Activated CD8-positive, alpha-beta T cell treated with anti-CD3 and anti-CD28 coated beads, Interleukin-2, amount 10 ng/mL, durations not matched to agents 7 days and 5 days (primary cell): ENCODE measurements at places on chromosomes 13 and 19. TPM values are rescaled to one million over a fixed set of nuclear protein-coding genes. Genes with fewer than 3 reads are reported as not detected.

Gene CEACAM8
- not detected for total RNA-seq

Gene ZNF626
- total RNA-seq: 7.0 TPM

GRCh38 chr19:51282335-51282734 is 29.1 kb upstream of the IGLON5 start:
- H3K27ac ChIP-seq: no peak overlapping the region
- no peak overlapping the region for H3K4me3 ChIP-seq
- H3K36me3 ChIP-seq: no peaks in the 10 kb centered on the region

Gene OR7C1
- total RNA-seq: not detected

DNA sequence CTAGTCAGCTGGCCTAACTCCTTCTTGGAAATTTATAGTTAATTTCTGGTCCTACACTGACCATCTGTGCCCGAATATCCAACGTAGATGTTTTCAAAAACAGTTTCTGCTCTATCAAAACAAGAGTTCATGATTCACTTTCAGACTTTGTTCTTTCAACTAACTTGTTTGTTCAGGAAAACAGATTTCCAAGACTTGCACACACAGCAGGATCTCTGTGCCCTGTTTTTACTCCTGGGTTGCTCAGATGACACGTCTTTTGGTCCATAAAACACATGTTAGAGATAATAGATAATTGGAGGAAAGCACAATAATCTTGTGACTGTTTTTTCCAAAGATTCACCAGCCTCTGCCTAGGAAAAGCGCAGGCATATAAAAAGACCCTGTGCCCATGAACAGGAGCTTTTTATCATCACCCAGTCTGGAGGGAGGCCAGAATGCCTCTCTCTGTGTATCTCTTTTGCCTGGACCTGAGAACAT is 218.0 kb downstream of the IRS2 start:
- H3K36me3 ChIP-seq: peaks cover 6% of the 10 kb centered on the region
- H3K4me1 ChIP-seq: peaks cover 19% of the 10 kb centered on the region

Gene FFAR3
- total RNA-seq: not detected

Gene C5AR1
- 1.8 TPM for total RNA-seq

DNA sequence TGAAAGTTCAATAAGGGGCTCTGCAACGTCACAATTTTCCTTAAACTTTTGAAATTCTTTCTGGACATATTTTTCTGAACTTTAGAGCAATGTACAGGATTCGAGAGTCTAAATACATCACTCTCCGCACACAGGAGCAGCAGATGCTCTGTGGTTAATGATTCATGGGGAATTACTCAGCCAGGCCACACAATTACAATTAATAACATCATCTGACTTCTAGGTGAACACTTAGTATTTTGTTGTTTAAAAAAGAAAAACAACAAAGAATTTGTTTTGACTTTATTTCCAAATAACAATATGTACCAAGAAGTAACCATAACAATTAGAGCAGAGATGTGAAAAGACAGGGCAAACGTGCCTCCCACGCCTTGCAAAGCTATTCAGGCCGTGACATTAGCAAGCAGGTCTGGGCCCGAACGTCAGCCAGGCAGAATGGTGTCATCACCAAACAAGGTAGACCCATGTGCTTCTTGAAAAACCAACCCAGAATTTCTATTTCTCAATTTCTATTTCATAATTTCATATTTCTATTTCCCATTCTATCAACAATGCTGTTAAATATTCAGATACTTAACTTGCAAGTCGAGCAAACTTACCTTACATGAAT is 236.3 kb downstream of the COL4A1 start:
- no peak overlapping the region for H3K27ac ChIP-seq
- no peak overlapping the region for H3K4me3 ChIP-seq
- H3K27me3 ChIP-seq: no peaks in the 10 kb centered on the region
- H3K4me1 ChIP-seq: no peaks in the 10 kb centered on the region
- H3K36me3 ChIP-seq: no peaks in the 10 kb centered on the region
- no peak for DNase-seq

Gene ZNF534
- not detected for total RNA-seq

DNA sequence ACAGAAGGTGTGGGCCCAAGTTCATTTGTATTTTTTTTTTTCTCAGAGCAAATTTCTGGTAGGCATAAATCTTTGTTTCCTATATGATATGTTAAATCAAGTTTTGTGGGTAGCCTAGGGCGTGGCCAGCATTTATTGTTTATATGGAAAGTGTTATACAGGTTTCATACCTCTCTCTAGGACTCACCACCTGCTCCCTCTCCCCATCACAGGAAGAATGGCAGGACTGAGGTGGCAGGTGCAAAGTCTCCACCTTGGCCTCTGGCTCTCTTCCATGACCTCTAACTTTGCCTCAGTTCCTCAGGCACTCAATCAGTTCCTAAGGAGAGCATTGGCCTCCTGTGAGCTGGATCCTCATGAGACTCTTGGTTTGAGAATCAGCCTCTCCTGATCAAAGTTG is 172.3 kb upstream of the TSC22D1 start:
- H3K27me3 ChIP-seq: peaks cover 2% of the 10 kb centered on the region
- H3K36me3 ChIP-seq: no peaks in the 10 kb centered on the region
- no peak overlapping the region for H3K4me3 ChIP-seq
- no peak overlapping the region for H3K27ac ChIP-seq

Gene RGCC
- total RNA-seq: 23.8 TPM

GRCh38 chr19:43767316-43767715 is 12.6 kb upstream of the SMG9 start:
- H3K4me1 ChIP-seq: peaks cover 57% of the 10 kb centered on the region
- H3K27me3 ChIP-seq: no peaks in the 10 kb centered on the region
- no peak overlapping the region for H3K4me3 ChIP-seq

DNA sequence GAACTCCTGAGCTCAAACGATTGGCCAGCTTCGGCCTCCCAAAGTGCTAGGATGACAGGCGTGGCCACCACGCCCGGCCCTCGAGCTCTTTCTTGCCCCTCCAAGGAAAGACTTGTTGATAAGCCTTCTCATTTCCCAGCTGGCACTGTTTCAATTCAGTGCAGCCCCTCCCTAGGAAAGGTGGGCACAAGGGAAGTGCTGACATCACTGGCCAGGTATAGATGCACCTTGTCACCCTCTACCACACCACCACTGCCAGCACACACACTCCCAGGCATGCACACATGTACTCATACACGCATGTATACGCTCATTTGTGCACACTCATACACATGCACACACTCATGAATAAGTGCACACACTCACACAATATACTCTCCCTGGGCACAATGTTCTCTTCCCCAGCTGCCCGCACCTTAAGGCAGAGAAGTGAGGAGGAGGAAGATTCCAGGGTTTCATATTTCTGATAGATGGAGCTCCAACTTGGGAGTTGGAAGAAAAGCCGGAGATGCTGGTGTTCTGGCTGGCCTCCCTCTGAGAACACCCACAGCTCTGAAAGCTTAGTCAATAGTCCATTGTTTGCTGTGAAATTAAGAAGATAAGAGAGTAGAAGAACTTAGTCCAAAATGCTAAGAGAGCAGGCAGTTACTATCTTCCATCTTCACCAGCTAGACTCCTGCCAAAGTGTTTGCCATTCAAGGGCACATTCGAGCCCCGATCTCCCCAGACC is 196.7 kb downstream of the FOXO1 start:
- H3K27me3 ChIP-seq: no peaks in the 10 kb centered on the region
- H3K36me3 ChIP-seq: peaks cover 5% of the 10 kb centered on the region
- DNase-seq: no peak
- H3K4me1 ChIP-seq: peaks cover 18% of the 10 kb centered on the region
- H3K4me3 ChIP-seq: no peak overlapping the region

DNA sequence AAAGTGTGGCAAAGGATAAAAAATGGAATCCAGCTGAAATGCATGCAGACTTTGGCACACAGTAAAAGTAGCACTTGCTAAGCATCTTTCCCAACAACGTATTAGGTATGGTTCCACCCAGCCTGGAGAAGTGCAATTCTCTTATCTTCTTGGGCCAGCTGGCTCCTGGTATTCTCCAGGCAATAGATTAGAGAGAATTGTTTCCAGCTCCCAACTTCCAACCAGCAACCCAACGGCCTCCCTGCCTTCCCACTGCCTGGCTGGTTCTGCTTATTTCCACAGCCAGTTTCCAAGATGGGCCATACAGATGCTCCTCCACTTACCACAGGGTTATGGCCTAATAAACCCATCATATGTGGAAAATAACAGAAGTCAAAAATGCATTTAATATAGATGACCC is 133.4 kb downstream of the OXGR1 start:
- no peaks in the 10 kb centered on the region for H3K4me1 ChIP-seq
- no peaks in the 10 kb centered on the region for H3K36me3 ChIP-seq
- H3K4me3 ChIP-seq: no peak overlapping the region
- H3K27ac ChIP-seq: no peak overlapping the region

Gene TNFSF11
- 0.32 TPM for total RNA-seq

- peak; percentile 17 for DNase-seq
- H3K36me3 ChIP-seq: peaks cover 96% of the 10 kb centered on the region
- peaks cover 30% of the 10 kb centered on the region for H3K4me1 ChIP-seq
- H3K4me3 ChIP-seq: no peak overlapping the region
Measured at GRCh38 chr19:34957830-34958751, 5.9 kb downstream of the ZNF792 start.

- DNase-seq: peak; percentile 22
- no peak overlapping the region for H3K27ac ChIP-seq
- peaks cover 8% of the 10 kb centered on the region for H3K27me3 ChIP-seq
Measured at GRCh38 chr19:33683881-33684537, 62.3 kb downstream of the CHST8 start.

- peaks cover 1% of the 10 kb centered on the region for H3K36me3 ChIP-seq
- H3K4me1 ChIP-seq: peaks cover 21% of the 10 kb centered on the region
- H3K27me3 ChIP-seq: no peaks in the 10 kb centered on the region
- DNase-seq: no peak
- H3K4me3 ChIP-seq: no peak overlapping the region
- no peak overlapping the region for H3K27ac ChIP-seq
Measured at GRCh38 chr19:4295972-4296771, 6.0 kb downstream of the TMIGD2 start.

GRCh38 chr19:16330368-16330801 is 5.8 kb downstream of the KLF2 start:
- peak overlapping the region; percentile 82 for H3K27ac ChIP-seq
- peak; percentile 94 for DNase-seq
- peaks cover 25% of the 10 kb centered on the region for H3K27me3 ChIP-seq
- peaks cover 45% of the 10 kb centered on the region for H3K36me3 ChIP-seq
- H3K4me3 ChIP-seq: peak overlapping the region; percentile 91
- H3K4me1 ChIP-seq: peaks cover 64% of the 10 kb centered on the region

DNA sequence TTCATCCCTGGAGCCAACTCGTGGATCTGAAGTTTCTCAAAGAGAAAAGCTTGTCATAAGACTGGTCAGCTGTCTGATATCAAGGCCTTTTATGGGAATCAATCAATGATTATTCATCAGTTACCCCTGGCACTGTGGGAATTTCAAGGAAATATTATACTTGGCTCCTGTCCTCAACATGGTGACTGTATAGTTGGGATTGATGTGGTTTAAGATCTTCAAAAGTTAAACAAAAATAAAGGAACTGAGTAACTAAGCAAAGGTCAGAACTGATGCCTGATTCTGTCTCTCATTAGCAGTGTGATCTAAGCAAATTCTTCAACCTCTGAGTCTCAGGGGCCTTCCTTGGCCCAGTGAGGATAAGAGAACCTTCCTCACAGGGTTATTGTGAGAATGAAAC is 22.2 kb upstream of the SERPINE3 start:
- H3K36me3 ChIP-seq: no peaks in the 10 kb centered on the region
- H3K27me3 ChIP-seq: peaks cover under 1% of the 10 kb centered on the region
- no peak overlapping the region for H3K27ac ChIP-seq
- H3K4me1 ChIP-seq: no peaks in the 10 kb centered on the region
- DNase-seq: no peak

Gene FCAR
- not detected for total RNA-seq

Gene KASH5
- total RNA-seq: not detected

DNA sequence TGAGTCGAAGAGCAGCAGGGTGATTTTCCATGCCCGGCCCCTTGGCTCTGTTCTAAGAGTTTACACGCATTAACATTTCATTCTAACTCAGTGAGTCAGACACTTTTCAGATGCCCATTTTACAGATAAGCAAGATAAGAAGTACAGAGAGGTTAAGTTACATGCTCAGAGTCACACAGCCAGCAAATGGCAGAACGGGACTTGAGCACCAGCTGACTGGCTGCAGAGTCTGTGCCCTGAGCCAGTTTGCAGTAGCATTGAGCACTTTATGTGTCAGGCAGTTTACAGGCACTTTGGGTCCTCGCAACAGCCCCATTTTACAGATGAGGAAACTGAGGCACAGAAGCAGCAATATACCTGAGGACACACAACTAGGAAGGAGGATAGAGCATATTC is 19.0 kb downstream of the CCDC8 start:
- peaks cover under 1% of the 10 kb centered on the region for H3K27me3 ChIP-seq
- no peak overlapping the region for H3K4me3 ChIP-seq
- H3K4me1 ChIP-seq: peaks cover 4% of the 10 kb centered on the region
- no peak overlapping the region for H3K27ac ChIP-seq

DNA sequence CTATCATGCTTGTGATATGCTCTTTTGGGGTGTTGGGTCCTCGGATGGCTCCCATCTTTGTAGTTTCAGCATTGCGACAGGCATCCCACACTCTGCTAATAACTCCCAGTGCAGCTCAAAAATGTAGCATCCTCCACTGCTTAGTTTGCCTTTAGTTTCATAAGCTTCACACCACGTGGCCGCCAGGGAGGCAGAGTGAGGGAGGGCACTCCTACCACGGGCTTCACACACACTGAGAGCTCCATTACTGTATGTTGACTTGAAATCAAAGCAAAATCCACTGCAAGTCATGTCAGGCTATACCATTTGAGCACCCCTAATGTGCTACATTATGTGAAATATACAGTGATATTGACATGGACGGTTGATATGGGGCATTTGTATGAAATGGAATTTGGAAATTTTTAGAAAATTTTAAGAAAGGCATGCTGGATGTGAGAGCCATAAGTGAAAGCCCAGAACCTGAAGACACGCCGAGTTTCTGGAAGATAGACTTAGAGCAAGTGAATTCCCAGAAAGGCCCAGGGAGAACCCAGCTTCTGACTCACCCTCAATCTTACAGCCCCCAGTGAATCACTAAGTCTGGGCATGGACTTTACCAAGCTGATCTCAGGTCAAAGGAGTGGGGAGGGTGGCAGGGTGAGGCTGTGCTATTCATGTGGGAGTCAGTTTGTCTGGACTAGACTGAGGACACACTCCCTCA is 94.1 kb downstream of the HSPH1 start:
- no peak overlapping the region for H3K27ac ChIP-seq
- H3K36me3 ChIP-seq: peaks cover 2% of the 10 kb centered on the region
- no peaks in the 10 kb centered on the region for H3K4me1 ChIP-seq
- DNase-seq: no peak
- H3K27me3 ChIP-seq: peaks cover 20% of the 10 kb centered on the region

GRCh38 chr13:72004246-72004645 is 137.2 kb upstream of the DACH1 start:
- no peak overlapping the region for H3K4me3 ChIP-seq
- no peaks in the 10 kb centered on the region for H3K36me3 ChIP-seq
- no peaks in the 10 kb centered on the region for H3K27me3 ChIP-seq
- DNase-seq: no peak

GRCh38 chr13:113559061-113559460 is 25.5 kb upstream of the TFDP1 start:
- no peak overlapping the region for H3K4me3 ChIP-seq
- no peak for DNase-seq
- no peak overlapping the region for H3K27ac ChIP-seq
- H3K27me3 ChIP-seq: no peaks in the 10 kb centered on the region

GRCh38 chr19:46537136-46538097 is 41.8 kb upstream of the PNMA8B start:
- H3K4me1 ChIP-seq: peaks cover 5% of the 10 kb centered on the region
- no peaks in the 10 kb centered on the region for H3K36me3 ChIP-seq
- H3K27me3 ChIP-seq: peaks cover 3% of the 10 kb centered on the region
- H3K4me3 ChIP-seq: no peak overlapping the region

Gene CEACAM19
- 0.23 TPM for total RNA-seq

GRCh38 chr13:27137759-27138158 is 33.9 kb downstream of the USP12 start:
- H3K4me3 ChIP-seq: no peak overlapping the region
- no peak for DNase-seq
- H3K27me3 ChIP-seq: no peaks in the 10 kb centered on the region
- no peak overlapping the region for H3K27ac ChIP-seq
